Ecto neural progenitor cell (in vitro differentiated cells): ENCODE measurements at places on chromosomes 12 and 14.
A peak's percentile ranks its signal among the peaks of the same experiment; 100 is the strongest.

DNA sequence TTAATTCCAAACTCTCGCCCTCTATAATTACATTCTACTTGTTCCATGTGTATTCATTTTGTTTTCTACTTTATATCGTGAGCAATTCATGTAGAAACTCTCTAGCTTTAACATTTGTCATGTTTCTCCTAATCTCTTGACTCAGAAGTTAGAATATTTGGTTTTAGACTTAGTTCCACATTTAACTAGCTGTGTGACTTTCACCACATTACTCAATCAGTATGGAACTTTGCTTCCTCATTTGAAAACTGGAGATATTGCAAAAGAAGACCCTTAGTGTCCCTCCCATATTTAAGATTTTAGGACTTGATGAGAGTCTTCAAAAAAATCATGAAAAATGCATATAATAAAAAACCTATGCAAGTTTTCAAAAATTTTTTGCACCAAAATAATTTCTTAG is 447.5 kb downstream of the GXYLT1 start:
- DNase-seq, result no peak

- no peak for DNase-seq
Measured at GRCh38 chr12:41248391-41248790, 60.3 kb downstream of the PDZRN4 start.

GRCh38 chr12:8780389-8780788 is 42.0 kb upstream of the A2ML1 start:
- no peak for DNase-seq

GRCh38 chr14:68710776-68711175 is 82.1 kb downstream of the ZFP36L1 start:
- DNase-seq, result no peak

DNA sequence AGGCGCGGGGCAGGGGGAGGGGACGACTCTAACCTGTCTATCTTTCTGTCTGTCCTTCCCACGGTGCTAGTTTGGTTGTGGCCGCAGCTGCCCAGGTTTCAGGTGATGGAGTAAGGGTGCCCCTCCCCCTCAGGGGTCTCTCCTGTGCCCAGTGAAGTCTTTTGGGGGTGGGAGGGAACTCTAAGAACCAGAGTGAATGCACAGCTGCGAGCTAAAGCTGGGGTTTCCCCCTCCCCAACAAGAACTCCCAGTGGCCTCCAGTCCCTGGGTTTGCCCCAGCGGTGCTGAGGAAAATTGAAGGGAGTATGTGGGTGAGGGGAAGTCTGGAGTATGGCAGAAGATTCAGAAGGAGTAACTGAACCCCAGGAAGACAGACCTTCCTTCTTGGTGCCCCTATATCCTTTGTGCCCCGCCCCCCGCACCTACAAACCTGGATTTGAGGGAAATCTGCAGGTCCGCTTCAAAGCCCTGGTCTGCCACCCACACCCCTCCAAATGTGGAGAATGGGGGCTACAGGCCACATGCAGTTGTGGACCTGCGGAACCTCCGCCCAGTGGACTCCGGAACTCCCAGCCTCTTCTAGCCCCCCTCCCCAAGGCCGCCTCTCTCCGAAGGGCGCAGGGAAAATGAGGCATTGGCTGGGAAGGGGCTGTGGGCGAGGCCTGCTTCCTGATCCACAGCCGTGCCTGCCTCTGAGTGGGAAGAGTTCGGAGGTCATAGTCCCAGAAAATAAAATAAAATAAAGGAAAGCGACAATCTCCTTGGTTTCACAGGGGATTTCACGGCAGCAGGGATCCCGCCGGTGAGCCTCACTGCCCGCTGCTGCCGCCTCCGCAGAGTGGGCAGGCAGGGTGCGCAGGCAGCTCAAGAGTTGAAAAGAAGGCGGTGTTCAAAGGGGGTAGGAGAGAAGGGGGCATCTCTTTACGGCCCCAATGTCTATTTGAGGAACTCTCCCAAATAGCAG is 3.4 kb upstream of the HOXC9 start:
- DNase-seq, result no peak

DNA sequence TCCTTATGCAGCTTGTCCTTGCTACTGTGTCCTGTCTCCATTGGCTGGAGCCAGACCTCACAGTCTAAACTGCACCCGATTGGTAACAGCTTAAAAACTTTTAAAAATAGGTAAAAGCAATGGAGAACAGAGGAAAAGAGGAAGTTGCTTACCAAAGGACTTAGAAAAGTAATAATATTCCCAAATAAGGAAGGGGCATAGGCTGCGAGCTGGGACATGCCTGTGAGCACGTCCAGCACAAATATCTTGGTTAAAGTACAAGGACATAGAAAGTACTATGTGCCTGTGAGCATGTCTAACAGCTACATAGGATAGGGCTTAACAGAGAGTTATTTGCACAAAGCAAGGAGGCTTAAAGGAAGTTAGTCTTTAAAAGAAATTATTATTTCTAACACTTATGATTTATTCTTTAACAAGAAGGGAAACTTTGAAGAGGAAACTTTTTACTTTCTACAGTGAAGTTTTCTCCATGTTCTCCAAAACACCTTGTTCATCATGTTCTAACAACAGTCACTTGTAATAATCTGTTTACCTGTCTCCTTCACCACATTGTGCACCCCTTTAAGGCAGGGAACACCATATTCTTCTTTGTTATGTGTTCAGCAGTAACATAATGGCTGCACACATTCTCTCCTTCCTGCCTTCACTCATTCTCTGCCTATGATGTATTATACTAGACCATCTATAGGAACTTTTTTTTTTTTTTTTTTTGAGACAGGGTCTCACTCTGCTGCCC is 9.8 kb upstream of the UBE2N start:
- no peak for DNase-seq

DNA sequence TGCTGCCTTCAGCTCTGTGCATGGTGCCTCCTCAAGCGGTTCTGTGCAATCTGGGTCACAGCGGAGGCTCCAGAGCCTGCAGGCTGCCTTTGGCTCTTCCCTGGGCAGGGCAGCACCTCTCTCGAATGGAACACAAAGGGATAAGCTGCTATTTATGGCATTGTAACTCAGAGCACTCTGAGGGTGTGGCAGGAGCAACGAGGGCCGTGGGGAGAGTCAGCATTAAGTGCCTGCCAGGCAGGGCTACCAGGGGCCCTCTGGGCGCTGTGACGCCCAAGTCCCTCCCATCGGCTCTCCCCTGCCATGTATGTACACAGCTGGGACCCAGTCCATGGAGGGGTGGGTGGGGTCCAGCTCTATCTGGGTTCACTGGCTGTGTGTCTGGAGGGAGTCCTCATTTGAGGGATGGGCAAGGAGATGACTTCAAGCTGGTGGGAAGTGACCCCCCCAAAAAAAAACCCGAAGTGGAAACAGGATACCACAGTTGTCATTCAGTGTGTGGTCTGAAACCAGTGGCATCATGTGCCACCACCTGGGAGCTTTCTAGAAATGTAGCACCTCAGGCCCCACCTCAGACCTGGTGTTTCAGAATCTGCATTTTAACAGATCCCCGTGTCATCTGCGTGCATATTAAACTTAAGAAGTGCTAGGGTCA is 44.0 kb upstream of the OAS1 start:
- no peak for DNase-seq

DNA sequence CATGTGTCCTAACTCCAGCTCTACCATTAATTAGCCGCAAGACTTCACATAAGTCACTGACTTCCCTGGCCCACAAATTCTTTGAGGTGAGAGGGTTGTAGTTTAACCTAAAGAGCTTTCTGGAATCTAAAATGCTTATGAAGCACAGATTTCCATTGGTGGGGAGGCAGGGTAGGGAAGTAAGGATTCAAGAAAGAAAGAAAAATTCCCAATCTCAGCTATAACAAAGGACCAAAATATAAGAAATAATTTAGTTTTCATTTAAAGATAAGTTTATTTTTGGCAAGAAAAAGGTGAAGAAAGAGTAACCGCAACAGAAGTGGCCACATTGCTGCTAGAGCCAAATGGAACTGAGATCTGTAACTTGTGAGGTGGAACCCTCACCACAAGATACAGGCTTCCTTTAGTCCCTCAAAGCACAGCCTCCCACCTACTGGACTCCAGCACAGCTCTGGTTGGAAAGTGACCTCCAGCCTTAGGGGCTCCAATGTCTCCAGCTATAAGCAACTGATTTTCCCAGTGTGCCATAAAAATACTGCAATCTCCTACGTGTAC is 23.6 kb downstream of the DAD1 start:
- no peak for DNase-seq

- DNase-seq, result peak; percentile 76
Measured at GRCh38 chr14:65229748-65230728, 127.7 kb upstream of the MAX start.

- DNase-seq, result no peak
Measured at GRCh38 chr12:52820521-52820920, 6.6 kb upstream of the KRT4 start.

DNA sequence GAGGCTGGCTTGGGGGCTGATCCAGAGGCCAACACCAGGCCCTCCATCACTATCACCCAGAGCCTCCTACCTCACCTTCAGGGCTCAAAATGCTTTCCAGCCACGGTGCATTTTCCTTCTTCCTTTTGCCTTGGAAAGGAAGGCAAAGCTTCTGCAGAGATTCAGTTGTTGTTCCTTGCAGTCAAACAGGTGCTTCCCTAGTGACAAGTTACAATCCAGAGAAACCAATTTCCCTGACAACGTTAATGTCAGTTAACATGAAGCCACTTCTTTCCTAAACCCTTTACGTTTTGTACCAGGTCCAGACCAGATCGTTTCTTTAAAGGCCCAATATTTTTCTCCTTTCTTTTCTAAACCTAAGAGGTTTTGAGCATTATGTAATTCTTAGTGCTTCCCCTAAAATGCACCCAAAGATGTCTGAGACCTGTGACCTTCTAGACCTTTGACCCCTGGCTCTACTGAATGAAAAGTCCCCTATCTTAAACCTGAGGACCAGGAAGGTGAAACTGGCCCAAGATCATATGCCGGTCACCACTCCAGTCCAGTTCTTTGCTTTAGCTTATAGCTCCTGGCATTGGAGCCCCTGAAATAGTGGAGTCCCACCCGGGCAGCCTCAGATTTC is 211.5 kb downstream of the SLC41A2 start:
- DNase-seq, result no peak

- no peak for DNase-seq
Measured at GRCh38 chr12:32161058-32161457, 54.4 kb downstream of the BICD1 start.

DNA sequence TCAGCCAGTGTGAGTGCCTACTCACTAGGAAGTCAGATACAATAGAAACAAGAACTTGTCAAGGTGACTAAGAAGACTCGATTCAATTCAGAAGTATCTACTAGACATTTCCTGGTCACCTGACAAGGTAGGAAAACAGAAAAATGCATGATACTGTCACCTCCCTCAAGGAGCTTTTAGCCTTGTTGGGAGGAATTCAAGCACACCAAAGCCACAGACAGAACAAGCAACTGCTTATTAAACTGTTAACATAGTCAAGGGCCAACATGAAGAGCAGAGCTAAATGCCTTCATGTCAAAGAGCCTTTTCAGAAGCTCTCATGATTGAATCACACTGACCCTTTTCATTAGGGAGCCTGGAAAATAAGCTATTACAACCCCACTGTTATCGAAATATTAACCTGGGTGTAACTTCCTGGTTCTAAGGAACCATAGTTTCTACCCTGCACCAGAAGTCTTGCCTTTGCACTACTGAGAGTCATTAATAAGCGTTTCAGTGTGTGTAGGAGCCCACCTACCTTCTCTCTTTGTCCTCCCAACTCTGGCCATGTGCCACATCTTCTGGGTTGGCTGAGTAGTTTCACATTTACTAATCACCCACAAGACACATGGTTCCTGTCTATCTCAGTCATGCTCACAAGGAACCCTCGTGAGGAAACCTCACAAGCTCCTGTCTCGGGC is 31.0 kb upstream of the LGALS3 start:
- no peak for DNase-seq

GRCh38 chr14:56295743-56296142 is 177.5 kb downstream of the PELI2 start:
- DNase-seq, result no peak

GRCh38 chr12:113067987-113068935 is 11.7 kb downstream of the DTX1 start:
- no peak for DNase-seq

- no peak for DNase-seq
Measured at GRCh38 chr14:38948171-38948570, 154.9 kb downstream of the SEC23A start.

- DNase-seq, result peak; percentile 92
Measured at GRCh38 chr14:104137297-104138097, 890 bp upstream of the KIF26A start.

DNA sequence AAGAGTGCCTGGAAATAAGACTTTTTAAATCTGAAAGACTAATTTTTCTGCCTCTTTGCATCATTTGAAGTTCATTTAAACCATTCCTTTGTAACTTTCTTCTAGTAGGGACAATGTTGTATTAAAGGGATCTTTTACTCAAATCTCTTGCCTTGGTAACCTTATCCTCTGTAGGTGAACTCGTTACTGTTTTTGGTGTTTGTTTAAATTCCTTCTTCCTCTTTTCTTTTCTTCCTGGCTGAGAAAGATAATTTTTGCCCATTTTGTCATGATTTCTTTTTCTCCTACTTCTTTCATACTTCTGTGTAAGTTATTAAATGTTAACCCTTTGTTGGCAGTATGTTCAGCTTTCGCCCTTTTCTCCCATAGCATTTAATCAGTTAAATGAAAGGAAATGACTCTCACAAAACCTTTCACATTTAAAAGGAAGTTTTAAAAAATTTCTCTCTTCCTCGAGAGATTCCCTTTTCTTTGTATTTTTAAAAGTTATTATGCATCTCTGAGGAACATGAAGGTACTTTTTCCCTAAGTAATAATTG is 10.3 kb downstream of the VEZT start:
- no peak for DNase-seq

DNA sequence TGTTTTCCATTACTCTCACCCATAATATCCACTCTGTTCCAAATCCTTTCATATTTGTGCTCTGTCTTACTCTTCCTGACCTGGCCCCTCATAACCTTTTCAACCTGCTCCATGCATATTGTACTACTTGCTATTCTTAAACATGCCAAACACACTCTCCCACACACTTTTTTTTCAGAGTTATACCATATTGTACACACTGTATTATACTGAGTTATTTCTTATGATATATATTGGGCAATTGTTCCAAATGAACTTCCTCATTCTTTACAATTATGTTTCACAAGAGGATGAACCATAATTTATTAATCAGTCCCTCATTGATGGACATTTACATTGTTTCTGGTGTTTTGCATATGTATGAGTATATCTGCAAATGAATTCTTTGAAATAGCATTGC is 18.5 kb downstream of the ATL1 start:
- no peak for DNase-seq

GRCh38 chr14:68140076-68140741 is 320.6 kb downstream of the RAD51B start:
- no peak for DNase-seq

GRCh38 chr12:52007158-52007921 is 594 bp downstream of the TAMALIN start:
- no peak for DNase-seq

GRCh38 chr12:27076468-27076867 is 5.9 kb downstream of the C12orf71 start:
- DNase-seq, result no peak

GRCh38 chr12:110849748-110850403 is 3.1 kb downstream of the CCDC63 start:
- DNase-seq, result no peak
